ENCODE measurements at places on chromosomes 2 and 18.

DNA sequence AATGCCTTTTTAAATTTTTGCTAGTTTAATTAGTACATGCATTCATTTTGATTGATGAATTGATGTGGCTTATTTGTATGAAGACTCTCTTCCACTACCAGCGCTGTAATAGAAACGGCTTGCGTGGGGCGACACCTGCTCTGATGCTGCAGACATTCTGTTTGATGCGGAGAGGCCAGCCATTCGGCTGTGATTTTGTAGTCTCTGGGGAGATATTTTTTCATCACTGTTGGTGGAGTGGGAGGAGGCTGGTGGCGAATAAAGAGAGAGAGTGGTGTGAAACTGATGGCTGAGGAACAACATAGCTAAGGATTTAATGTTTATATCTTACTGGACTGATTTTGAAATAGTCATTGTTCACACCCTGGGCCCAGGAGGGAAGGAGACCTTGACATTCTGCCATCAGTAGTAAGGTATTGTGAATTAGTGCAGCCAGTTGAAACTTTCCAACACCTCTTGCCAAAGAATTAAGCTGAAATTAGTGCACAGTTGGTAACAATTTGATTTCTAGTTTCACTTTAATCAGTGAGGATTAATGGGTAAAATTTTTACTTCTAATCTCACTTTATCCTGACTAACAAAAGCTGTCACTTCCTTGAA is 224.1 kb downstream of the MTX2 start:
- no peak for DNase-seq

- DNase-seq = no peak
These were observed 154.3 kb upstream of the FN1 start for GRCh38 chr2:215590010-215590745.

- DNase-seq = no peak
These were observed 800 bp downstream of the TTC21B start for GRCh38 chr2:165952741-165953211.

GRCh38 chr18:25080211-25080610 is 271.8 kb downstream of the ZNF521 start:
- no peak for DNase-seq

DNA sequence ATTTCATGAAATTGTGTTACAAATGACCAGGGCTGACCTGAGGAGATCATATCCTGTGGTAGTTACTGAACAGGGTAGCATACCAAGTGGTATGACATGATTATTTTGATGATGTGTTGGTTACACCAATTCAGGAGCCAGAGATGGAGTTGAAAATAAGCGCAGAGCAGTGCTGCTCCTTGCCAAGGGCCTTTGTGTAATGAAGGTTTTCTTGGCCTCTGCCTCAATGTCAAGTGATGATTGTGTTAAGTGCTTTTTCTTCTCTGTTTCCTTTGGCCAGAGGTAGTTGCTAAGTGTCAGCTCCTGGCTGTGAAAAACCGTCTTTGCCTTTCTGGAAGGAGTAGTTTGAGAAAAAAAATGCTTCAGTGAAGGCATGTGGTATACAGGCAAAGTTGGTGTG is 131.2 kb downstream of the CERS6 start:
- no peak for DNase-seq

GRCh38 chr18:58732471-58732870 is 61.2 kb downstream of the MALT1 start:
- no peak for DNase-seq

DNA sequence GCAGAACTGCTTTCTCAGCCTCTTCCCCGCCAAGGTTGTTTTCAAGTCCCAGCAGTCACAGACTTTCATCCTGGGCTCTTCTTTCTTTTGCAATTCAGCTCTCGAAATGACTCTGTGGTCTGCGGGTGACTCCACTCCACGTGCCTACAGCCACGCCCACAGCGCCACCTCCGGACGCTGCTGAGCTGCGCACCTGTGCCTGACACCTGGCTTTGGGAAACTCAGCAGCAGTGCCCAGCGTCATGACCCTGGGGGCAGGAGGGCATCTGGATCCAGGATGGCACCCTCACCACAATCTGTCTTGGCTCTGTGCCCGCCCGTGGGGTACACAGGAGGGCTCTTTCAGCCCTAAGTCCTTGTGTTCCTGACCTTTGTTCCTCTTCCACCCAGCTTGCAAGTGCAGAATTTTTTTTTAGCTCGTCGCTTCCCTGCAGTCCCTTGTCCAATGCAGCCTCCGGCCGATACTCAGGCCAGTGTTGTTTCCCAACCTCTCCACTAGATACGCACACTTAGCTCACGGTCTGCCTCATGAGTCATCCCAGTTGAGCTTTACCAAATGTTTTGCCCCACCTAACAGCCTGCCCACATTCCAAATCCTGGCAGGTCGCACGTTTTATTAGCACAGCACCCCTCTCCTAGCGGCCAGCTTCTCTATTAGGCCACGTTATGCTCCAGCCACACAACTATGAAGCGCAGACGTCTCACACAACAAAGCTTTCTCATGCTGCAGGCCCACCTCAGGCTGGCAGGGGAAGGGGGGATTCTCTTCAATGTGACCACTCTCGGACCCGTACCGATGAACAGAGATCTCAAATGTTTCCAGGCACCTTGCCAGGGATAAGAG is 6.5 kb upstream of the CAPN10 start:
- DNase-seq = peak; percentile 81

DNA sequence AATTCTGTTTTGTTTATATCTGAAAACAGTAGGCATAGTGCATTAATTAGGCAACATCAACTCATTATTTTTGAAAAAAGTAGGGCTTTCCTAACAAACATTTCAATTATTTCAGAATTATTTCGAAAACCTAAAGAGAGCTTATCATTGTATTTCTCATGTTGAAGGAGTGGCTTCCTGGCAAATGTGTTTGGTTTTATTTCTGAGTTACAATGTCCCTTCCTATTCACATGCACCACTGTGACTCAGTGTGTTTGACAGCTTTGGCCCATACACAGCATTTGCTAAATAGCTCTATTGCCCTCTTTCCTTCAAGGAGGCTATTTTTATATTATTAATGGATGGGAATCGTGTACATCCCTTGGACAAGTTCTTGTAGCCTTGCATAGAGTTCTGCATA is 205.9 kb downstream of the PTGR3 start:
- DNase-seq = no peak

DNA sequence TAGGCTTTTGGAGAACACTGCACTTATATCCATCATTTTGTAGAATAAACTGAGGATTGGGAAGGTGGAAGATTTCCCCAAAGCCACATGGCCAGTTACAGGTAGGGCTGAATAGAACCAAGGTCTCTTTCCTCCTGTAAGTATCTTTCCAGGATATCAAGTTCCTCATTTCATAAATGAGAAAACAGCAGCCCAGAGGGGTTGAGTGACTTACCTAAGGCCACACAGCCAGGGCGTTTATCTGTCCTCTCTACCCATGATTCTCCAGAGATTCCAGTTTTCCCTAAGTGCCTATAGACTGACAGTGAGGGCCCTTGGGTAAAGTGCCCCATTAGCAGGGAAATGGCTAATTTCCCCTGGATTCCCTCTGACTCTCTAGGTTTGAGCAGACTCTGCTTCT is 132.3 kb upstream of the SKOR2 start:
- no peak for DNase-seq

GRCh38 chr18:76621226-76621625 is 126.2 kb upstream of the ZNF516 start:
- no peak for DNase-seq

DNA sequence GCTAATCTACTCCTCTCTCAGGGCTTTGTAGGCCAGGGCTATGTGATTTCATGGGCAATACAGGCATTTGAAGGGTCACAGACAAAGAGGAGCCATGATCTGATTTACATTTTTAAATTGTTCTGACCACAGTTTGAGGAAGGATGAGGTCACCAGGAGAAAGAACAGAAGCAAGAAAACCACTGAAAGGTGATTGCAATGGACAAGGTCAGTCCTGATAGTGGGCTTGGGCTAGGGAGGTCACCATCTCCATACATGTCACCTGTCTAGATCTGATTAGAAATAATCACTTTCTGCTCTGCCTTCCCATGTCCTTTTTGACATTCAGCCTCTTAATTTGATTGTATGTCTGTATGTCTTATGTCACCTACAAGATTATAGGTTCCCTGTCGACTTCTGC is 248.9 kb upstream of the CWC22 start:
- no peak for DNase-seq

DNA sequence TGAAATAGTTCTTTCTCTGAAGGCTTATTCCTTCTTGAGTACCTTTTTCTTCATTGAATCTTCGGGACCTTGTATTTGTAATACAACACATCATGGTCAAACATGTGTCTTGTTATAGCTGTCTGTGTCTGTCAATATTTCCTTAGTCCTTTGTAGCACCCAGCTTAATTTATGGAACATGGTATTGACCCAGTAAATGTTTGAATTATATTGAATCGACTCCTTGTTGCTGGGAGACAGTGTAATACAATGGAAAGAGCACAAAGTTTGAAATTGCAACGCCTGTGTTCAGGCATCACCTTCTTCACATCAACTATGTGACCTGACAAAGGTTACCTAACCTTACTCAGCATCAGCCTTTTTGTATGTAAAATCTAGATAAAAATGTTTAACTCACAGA is 267.2 kb upstream of the CYRIA start:
- DNase-seq = no peak

DNA sequence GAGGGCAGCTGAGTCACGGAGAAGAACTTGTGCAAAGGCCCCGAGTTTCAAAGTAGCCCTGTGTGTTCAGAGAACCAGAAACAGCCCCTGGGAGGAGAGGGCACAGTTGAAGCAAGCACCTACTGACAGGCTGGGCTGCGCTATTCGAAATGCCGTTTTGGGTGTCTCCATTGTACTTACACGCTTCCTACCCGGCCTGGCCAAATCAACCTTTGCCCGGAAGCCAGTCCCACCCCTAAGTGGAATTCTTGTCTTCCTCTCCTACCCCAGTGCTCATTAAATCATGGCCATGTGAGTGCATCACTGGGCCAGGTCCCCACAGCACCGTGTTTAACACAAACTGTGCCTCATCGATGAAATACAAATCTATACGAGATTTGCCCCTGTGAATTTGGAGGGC is 6.0 kb downstream of the DIPK1C start:
- DNase-seq = no peak

- no peak for DNase-seq
These were observed 10.6 kb downstream of the TRABD2A start for GRCh38 chr2:84870306-84870705.

- DNase-seq = no peak
These were observed 73.9 kb downstream of the ACKR3 start for GRCh38 chr2:236643480-236643879.

GRCh38 chr18:21300035-21300907 is 58.2 kb downstream of the GREB1L start:
- DNase-seq = no peak

- DNase-seq = no peak
These were observed 158.6 kb downstream of the CDH2 start for GRCh38 chr18:28018351-28018750.

GRCh38 chr18:9091066-9091476 is 11.4 kb upstream of the NDUFV2 start:
- peak; percentile 35 for DNase-seq

- no peak for DNase-seq
These were observed 32.2 kb downstream of the MTERF4 start for GRCh38 chr2:241069821-241070281.

DNA sequence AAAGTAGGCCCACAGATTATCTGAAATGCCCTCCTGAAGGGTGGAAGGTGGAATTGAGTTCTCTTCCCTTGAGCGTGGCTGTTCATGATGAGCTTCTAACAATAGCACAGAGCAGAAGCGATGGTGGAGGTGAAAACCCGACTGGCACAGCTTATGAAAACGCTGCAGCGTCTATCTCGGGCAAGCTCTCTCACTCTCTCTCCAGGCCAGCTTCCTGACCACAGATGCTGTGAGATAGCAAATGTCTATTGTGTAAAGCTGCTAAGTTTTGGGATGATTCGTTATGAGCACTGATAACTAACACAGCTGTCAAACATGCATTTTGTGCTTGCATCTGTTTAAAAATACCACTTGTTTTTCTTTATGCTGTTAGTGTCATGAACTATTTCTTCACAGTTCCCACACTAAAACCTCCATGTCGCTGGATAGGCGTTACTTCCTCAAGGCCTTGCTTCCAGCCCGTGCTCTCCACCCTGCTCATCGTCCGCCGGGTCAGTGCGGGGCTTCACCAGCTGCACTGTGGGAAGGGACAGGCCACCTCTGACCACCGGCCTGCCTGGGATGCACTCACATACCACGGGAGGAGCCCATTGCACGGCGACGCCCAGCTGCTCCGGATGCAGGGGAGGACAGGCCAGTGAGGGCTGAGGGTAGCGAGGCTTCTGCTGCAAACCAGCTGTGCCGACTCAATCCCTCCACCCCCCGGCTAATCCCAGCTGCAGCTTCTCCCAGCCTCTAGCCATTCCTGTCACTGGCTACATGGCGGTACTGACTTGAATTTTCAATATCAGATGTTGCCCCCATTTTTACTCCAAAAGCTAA is 60.0 kb upstream of the OTOS start:
- DNase-seq = no peak

GRCh38 chr18:77207540-77207939 is 42.1 kb upstream of the GALR1 start:
- DNase-seq = peak; percentile 59

DNA sequence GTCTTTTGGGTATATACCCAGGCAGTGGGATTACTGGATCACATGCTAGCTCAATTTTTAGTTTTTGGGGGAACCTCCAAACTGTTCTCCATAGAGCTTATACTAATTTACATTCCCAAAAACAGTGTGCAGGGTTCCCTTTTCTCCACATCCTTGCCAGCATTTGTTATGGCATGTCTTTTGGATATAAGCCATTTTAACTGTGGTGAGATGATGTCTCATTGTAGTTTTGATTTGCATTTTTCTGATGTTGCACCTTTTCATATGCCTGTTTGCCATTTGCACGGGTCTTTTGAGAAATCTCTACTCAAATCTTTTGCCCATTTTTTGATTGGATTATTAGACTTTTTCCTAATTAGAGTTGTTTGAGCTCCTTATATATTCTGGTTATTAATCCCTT is 8.0 kb downstream of the FASTKD1 start:
- no peak for DNase-seq

DNA sequence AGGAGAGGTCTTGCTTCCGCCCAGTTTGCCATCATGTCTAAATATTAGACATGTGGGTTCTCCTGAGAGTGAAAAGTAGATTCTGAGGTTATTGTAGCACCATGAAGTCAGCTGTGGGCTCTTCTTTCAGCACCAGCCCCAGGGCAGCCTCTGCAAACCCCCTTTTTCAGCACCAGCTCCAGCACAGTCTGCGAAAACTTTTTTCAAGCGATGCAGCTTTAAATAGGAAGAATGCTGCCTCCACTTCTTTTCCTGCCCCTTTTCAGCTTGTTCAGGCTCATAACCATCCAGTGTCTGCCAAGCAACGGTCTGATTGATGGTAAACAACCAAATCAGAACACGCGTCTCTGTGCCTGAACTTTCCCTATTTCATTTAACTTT is at the start of gene COL5A2:
Gene COL5A2 (minus strand): TSS at position 192 of the 381 bp plus-strand sequence. CDS start 157 bp downstream, at position 35.
- no peak for DNase-seq

GRCh38 chr18:56240405-56240804 is 398.0 kb downstream of the TXNL1 start:
- DNase-seq = no peak

- DNase-seq = no peak
These were observed 13.3 kb upstream of the GALNT14 start for GRCh38 chr2:31151501-31151900.

GRCh38 chr2:62578803-62579640 is 73.0 kb upstream of the TMEM17 start:
- DNase-seq = no peak
